ENCODE measurements at places on chromosomes 16 and 17.

GRCh38 chr17:34146440-34147043, 108.5 kb upstream of the CCL2 start:
- DNase-seq, result peak; percentile 80

GRCh38 chr17:35901631-35902175, 21.5 kb upstream of the CCL5 start:
- DNase-seq, result no peak

GRCh38 chr17:59108400-59109102, 1.9 kb upstream of the TRIM37 start:
- DNase-seq, result no peak

DNA sequence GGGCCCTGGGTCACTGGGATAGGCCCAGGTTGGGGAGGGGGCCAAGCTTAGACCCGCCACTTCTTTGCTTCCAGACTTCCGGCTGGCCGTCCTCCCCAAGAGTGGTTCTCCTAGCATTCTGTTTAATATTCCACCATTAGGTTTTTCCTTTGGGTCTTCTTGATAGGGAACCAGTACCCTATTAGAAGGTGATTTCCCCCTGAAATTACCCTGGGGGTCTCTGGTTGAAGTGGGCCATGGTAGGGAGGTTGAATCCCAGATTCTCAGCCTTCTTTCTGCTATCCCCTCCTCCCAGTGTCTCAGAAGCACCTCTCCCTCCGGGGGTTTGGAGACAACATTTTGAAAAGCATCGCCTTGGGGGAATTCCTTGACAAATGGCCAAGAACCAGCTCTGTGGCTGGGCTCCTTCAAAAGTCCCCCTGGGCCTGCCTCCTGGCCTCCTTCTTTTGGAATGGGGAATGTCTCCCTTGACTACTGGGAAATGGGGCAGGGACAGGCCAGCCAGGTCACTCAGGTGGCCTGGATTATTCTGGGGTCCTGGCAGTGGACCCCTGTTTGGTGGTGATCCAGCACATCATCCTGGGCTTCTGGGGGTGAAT, 5.7 kb downstream of the LASP1 start:
- no peak for DNase-seq

All from breast epithelium (tissue), 4 donors.